Skeletal muscle tissue (tissue), 5 donors: ENCODE measurements at places on chromosomes 1 and 21. TPM values are rescaled to one million over a fixed set of nuclear protein-coding genes. Genes with fewer than 3 reads are reported as not detected.

The CFAP74 gene
- under 0.01 TPM for total RNA-seq

The KLHL20 gene
- 26.6 TPM for total RNA-seq

The TNFRSF14 gene
- total RNA-seq, result 11.5 TPM

The ICOSLG gene
- 2.6 TPM for total RNA-seq
